ENCODE measurements at places on chromosomes 7 and 10.

- peak; percentile 34 for DNase-seq
Observed at GRCh38 chr7:154953006-154953684, 49.8 kb downstream of the PAXIP1 start.

GRCh38 chr7:3301831-3302618 is 973 bp downstream of the SDK1 start:
- DNase-seq = peak; percentile 23

DNA sequence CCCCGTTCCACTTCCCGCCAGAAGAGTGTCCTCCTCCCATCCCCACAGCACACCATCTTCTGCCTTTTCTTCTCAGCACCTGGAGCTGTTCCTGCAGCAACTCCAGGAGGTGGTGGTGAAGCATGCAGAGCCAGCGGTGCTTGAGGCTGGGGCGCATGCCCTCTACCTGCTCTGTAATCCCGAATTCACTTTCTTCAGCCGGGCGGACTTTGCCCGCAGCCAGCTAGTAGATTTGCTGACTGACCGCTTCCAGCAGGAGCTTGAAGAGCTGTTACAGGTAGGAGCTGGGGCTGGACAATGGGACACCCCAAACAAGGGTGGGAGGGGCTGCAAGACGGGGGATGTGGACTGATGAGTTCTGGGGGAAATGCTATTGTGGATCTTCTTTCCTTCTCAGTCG is 19.1 kb upstream of the PVRIG start:
- DNase-seq = no peak

DNA sequence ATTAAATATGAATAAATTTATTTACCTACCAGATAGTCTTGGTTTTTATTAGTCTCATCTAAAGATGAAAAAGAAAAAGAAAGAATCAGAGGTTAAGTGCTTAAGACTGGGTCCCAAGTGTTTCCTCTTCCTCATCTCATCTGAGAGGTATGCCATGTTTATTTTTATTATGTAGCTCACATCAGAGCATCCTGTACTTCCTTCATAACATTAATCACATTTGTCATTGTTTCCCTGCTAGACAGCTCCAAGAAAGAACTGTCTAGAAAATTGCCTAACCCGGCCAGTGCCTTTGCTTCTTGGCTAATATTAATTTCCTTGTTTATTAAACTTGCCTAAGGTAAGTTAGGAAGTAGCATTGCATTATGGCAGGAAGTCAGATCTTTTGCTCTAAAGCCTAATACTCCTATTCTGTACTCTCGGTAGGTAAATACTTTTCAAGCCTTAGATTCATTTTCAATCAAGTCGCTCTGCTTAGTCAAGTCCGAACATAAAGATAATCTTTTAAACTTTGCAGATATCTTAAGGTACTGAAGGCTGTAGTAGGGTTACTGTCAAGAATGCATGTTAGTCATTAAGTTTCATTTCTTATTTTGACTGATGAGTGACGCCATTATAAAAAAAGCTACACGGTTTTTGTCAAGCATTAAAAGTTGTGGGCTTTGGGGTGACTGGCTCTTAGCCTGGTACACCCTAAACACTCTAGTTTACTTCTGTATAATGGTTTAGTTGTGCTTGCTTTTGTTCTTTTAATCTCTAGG is 47.4 kb downstream of the ZMYND11 start:
- no peak for DNase-seq

- DNase-seq = no peak
Observed at GRCh38 chr7:22385326-22385725, 28.4 kb upstream of the RAPGEF5 start.

DNA sequence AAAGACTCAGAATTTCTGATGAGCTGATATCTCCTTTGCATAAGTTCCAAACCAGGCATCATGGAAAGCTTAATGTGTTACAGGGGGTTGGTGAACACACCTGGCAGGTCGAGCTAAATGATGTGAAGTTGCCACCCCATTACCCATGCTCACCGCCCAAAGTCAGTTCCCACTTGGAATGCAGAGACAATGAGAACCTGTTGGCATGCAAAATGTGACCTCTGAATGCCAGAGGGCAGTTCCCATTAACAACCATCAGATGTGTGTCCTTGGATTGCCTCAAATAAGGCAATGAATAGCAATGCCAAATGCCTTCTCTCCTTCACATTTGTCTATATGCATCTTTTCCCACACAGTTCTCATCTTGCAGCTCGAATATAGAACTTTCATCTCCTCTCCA is 190.7 kb downstream of the CDCA7L start:
- no peak for DNase-seq

- no peak for DNase-seq
Observed at GRCh38 chr7:109215341-109215740, 645.7 kb downstream of the DNAJB9 start.

DNA sequence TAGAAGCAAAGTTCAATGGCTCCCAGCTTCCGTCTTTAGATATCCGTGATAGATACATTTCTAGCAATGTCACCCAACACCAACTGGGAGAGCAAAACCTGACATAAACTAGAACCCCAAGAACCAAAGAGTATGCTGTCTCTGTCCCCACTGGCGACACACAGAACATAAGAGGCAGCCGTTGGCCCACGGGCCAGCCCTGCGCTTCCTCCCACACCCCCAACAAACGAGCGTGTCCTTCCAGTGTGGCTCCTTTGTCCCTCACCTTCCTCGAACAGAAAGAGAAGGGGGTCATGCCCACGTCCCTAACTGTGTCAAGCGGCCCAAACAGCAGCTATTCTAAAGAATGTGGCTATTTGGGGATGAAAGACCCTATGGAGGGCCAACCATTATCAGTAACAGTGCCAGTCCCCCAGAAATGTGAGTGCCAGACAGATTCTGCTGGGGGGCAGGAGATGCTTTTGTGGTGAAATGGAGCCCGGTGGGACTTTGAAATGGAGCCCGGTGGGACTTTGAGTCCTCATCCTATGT is 171.9 kb downstream of the USP6NL start:
- no peak for DNase-seq

GRCh38 chr10:132229834-132230556 is 43.2 kb downstream of the DPYSL4 start:
- no peak for DNase-seq

DNA sequence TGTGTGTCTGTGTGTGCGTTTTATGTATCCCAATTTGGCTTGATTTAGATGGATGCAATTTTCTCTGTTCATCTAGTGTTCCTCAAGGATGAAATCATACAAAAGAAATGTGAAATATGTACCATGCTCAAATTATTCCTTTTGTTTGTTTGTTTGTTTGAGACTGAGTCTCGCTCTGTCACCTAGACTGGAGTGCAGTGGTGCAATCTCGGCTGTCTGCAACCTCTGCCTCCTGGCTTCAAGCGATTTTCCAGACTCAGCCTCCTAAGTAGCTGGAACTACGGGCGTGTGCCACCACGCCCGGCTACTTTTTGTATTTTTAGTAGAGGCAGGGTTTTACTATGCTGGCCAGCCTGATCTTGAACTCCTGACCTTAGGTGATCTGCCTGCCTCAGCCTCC is 11.3 kb upstream of the SHTN1 start:
- no peak for DNase-seq

Measured in memory B cell (primary cell).